ENCODE measurements at places on chromosomes 5 and 9.

DNA sequence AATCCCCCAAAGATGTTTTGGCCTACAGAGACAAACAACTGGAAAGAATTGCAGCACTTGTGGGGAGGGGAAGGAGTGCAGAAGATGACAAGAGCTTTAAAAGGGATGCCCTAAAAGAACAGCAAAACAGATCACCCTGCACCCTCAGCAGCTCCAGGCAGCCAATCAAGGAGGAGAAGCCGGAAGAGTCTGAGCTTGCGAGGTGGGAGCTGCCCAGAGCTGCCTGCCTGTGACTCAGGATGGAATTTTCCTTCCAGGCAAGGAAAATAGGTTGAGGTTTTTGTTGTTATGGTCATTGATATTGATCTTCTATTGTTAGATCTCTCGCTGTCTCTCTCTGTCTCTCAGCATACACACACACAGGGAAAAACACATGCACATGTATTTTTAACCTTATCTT, 70.3 kb upstream of the MAP1B start:
- no peak for DNase-seq

DNA sequence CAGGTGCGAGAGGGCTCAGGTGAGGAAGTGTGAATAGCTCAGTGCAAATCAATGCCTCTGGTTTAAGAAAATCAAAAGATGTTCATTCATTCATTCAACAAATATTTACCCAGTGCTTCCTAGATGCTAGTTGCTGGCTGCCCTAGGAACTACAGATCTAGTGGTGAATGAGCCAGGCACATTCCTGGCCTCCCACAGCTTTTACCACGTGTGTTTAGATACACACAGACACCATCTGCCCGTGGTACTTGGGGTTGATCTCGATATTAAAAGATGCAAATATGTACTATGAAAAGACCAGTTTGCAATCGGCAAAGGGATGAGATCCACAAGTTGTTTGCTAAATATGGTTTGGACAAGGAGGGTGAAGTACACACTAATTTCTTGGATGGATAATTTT, 78.2 kb downstream of the GTF3C4 start:
- no peak for DNase-seq

- DNase-seq: no peak
Observed at GRCh38 chr5:34563931-34564709, 92.0 kb upstream of the RAI14 start.

DNA sequence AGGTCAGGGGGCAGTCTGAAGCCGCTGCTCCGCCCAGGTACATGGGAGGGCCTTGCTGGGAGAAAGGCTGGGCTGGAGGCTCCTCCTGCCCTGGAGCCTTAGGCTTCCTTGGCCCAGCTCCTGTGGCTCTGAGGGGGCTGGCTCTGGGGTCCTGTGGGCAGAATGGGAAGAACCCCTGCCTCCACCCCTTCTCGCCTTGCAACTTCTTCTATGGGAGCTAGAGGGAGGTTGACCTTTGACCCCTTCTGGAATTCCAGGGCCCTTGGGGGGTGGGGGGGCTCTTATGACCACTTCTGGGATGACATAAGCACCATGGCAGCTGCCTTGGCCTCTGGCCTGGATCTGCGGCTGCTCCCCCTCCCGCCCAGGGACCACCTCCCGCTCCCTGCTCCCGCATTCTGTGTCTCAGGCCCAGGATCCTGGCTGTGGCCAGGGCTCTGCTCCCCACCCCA, 32.2 kb downstream of the IER5L start:
- no peak for DNase-seq

Measured in stimulated activated CD8-positive, alpha-beta memory T cell treated with anti-CD3 and anti-CD28 coated beads, Interleukin-15, amount 100 ng/mL, for 4 hours (primary cell).